ENCODE measurements at places on chromosomes 7 and 10. TPM values are rescaled to one million over a fixed set of nuclear protein-coding genes. Genes with fewer than 3 reads are reported as not detected.

DNA sequence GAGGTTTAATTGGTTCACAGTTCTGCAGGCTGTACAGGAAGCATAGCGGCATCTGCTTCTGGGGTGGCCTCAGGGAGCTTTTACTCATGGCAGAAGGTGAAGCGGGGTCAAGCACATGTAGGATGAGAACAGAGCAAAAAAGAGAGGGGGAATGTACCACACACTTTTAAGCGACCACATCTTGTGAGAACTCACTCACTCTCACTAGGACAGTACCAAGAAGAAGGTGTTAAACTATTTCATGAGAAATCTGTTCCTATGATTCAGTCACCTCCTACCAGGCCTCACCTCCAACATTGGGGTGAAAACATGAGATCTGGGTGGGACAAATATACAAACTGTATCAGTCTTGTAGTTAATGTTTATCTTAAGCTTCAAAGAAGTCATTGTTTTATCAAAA is 174.7 kb downstream of the GNAI1 start:
- no peak for DNase-seq

- DNase-seq: no peak
Observed at GRCh38 chr10:48523212-48523819, 81.6 kb downstream of the ARHGAP22 start.

GRCh38 chr10:16673443-16673842 is 143.8 kb downstream of the RSU1 start:
- DNase-seq: no peak

DNA sequence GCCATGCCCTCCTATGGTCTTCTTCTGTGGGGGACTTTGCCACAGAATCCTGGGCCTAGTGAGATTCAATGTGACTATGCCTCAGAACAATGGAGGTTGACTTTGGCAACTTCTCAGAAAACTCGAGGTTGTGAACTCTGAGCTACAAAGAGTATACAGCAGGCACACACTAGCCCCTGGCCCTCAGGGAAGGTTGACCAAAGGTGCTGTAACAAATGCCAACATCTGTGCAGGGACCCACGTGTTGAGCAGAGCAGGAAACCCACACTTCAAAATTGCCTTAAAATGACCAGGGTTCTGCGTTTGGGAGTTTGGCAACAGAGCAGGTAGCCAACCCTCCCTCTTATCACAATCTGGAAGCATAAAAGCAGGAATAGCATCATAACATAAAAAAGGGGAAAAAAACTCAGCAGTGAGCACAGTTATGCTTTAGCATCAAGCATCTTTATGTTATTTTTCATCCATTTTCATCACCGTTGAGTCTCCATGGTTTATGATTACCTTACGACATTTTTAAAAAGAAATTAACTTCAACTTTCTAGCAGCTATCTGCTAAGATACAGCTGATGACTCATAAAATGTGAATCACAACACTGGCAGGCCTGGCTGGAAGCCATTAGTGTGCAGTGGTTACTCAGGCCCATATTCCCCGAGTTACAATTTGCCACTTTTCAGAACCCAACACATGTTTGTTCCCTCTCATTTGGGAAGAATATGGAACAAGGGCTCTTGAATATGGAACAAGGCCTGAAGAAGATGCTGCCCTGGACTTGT is 11.1 kb downstream of the PRLHR start:
- DNase-seq: no peak

DNA sequence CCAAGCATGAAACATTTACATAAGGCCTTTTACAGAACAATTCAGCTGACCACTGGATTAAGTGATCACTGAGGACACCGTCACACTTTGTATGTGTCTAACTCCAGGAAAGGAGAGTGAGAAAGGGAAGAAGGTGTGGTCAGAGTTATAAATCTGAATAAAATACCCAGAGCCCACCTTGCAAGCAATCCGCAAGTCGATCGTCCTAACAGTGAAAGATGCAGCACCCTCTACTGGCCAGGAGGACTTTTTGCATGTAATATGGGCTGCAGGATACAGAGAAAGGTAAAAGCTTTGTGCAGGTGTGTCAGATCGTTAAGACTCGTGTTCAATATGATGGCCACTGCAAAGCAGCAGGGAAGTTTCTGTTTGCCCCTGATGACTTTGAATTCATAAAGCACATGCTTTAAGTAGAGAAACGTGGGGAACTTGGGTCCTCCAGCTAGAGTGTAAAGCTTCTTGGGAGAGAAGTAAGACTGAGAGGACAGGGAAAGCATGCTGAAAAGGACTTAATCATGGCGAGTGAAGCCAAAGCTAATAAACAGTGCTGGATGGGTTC is 68.5 kb upstream of the BMPER start:
- DNase-seq: no peak

SEMA4G gene
- total RNA-seq: 46.2 TPM

BTBD16 gene
- total RNA-seq: 5.0 TPM

DNA sequence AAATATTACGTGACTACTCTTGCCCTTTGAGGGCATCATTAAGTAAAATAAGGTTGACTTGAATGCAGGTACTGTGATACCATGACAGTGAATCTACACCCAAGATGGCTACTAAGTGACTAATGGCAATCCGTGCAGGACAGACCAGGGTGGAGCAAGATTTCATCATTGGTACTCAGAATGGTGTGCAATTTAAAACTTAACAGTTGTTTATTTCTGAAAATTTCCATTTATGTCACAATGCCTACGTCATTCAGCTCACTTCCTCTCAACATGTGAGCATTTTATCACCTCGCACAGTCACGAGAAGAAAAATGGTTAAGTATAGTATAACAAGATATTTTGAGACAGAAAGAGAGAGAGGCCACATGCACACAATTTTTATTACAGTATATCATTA is 50.3 kb upstream of the MET start:
- no peak for DNase-seq

DNA sequence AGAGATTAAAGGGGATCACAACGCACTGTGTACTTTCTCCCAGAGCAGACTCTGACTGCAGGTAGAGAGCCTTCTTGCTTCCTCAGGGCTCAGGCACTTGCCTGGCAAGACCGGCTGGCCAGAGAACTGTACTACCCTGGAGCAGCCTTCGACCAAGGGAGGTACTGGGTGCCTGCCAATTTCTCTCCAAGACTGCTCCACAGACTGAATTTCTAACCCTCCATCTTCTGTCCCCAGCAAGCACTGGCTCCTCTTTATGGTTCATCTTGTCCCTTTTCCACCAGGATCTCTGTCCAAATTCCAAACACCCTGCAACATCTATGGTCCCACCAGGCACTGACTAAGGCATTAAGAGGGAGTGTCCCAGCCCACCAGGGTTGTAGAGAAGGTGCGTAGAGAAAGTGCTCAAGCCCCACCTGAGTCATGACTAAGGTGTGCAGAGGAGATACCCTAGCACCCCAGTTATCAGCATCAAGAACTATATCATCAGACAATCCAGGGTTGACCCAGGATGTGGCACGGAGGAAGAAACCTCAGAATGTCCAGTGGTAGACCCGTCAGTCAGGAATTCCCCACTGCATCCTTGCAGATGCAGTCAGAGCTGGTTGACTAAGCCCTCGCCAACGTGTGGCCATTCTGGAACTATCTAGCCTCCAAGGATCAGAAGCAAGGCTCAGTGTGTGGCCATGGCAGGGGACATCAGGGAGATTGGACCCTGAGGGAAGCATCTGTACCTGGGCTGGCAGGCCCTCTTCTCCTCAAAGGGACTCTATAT is 60.9 kb upstream of the CAMK2B start:
- DNase-seq: no peak

- DNase-seq: no peak
Observed at GRCh38 chr7:37489703-37490102, 41.0 kb upstream of the ELMO1 start.

DNA sequence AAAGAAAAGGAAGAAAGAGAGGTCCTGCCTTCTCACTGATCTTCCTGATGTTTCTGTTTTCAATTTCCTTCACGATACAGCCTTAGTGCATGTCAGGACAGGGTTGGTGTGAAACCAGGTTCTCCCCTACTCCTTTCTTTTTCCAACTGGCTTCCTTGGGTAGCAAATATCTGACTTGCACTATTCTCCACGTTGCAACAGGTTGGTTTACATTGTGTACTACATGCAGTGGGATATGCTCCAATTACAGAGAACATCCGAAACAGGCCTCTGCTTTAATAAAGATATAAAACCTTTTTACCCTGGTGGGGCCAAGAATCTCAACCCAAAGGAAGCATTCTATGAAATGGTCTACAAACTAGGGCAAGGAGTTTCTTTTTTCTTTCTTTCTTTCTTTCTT is 16.9 kb upstream of the CREB5 start:
- DNase-seq: no peak

GRCh38 chr10:44921506-44921905 is 10.4 kb downstream of the TMEM72 start:
- DNase-seq: no peak

COL17A1 gene
- not detected for total RNA-seq

- no peak for DNase-seq
Observed at GRCh38 chr7:99790407-99790806, 6.4 kb upstream of the CYP3A4 start.

Measured in HepG2 (cell line).